Stimulated activated CD4-positive, alpha-beta T cell treated with anti-CD3 and anti-CD28 coated beads, Interleukin-1b, Interleukin-23, amount 100 ng/mL, for 4 hours (primary cell): ENCODE measurements at places on chromosomes 5 and 9.

DNA sequence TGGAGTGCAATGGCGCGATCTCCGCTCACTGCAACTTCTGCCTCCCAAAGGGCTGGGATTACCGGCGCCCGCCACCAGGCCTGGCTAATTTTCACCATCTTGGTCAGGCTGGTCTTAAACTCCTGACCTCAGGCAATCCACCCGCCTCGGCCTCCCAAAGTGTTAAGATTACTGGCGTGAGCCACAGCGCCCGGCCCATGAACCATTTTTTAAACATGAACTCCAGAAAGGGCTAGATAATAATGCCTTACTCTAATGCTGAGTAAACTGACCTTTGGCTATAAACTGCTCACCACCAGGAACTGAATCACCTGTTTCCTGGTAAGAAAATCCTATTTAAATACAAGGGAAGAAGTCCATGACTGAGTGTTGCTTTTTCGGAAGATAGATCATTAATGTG, 23.2 kb upstream of the DAB2 start:
- DNase-seq = no peak

DNA sequence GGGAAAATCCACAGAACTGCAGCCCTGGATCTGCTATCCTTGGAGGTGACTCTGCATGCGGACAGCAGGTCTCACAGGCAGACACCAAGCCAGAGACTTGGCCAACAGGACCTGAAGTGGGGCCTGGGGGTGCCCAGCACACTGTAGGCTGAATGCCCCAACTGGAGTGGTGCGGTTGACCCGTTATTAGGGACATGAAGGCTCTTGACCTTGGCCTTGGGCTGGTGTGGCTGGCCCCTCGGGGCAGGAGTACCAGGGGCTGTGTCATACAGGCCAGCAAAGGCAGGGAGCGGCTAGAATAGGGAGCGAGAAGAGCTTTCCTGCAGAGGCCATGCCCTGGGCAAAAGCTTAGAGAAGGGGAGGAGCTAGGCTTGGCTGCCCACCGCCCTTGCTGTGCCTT, 153.2 kb upstream of the MVB12B start:
- DNase-seq = no peak

- no peak for DNase-seq
Measured at GRCh38 chr5:89377767-89378455, 494.9 kb upstream of the MEF2C start.

- DNase-seq = peak; percentile 21
Measured at GRCh38 chr5:113606298-113607134, 93.0 kb downstream of the YTHDC2 start.

DNA sequence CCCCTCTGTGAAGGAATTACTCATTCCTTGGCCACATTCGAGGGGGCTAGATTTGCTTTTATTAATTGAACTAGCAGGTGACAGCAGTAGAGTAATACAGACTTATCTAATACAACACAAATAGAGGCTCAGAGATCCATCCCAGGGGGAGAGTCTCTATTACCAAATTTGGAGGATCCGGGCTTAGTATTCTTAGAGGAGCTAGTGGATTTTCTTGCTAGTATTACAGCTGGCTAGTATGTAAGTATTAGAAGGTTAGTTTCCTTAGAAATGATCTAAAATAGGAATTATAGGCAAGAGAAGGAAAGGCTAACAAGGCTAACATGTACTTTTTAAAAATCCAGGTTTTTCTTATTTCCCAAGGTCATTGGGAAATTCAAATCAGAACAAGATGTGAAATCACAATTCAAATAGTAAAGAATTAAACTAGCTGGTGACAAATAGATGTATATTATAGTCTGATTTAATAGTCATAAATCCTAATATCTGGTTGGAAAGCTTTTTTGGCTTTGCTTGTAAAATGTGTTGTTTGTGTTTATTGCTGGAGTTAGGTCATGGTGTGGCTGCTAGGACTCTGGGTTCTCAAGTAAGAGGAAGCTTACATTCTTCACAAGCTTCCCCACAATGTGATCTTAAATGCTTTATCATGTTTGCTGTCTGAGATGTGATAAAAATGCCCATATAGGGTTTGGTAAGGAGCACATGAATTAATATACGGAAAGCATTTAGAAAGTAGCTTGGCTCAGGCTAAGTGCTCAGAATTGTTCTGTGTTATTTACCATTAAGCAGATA, 160.4 kb upstream of the MPDZ start:
- DNase-seq = no peak

DNA sequence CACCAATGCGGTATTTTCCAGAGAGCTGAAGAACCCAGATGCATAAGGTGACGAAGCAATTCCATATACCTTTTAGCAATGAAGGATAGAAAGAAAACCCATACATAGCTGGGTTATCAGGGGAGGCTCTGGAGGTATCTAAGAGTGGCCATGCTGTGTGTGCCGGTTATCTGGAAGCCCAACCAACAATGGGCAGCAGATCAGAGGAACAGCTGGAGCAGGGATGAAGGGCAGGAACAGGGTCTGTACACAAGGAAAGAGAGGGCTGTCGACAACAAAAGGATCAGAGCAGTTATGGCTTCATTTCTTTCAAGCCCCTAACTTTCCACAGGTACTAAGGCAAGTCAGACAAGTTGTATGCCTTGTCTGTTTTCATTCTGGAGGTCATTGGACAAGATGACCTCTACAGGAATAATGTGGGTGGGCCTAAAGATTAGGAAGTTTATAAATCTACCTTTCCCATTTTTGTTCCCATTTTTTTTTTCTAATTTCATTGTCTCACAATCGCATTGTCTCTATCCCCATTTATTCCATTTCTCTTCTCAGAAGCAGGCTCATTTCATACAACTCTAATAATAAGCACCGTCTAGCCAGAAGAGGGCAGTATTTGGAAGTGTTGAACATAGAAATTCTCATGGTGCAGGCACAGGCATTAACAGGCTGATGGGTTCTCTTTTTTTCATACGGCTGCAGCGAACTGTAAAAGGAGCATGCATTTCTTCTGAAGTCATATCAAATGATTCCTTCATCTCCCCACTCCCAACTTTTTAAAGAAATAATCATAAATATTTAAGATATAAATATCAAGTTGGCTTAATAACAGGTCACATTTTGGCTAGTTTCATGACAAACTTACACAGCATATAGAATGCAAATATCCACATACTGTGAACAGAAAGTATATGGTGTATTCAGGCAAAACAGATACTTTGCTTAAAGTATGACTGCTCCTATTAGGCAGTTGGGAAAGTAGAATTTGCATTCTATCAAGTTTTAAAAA, 63.5 kb downstream of the ZNF474 start:
- DNase-seq = no peak

DNA sequence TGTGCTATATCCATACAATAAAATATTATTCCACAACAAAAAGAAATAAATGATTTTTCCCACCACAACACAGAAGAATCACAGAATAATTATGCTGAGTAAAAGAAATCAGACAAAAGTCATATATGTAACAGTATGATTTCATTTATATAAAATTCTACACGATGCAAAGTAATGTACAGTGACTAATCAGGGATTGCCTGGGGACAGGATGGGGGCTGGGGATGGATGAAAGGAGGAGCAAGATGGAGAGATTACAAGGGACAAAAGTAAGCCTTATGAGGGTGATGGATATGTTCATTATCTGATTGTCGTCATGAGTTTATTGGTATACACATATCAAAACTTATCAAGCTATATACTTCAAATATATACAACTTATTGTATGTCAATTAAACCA, 154.0 kb downstream of the FBN2 start:
- no peak for DNase-seq

DNA sequence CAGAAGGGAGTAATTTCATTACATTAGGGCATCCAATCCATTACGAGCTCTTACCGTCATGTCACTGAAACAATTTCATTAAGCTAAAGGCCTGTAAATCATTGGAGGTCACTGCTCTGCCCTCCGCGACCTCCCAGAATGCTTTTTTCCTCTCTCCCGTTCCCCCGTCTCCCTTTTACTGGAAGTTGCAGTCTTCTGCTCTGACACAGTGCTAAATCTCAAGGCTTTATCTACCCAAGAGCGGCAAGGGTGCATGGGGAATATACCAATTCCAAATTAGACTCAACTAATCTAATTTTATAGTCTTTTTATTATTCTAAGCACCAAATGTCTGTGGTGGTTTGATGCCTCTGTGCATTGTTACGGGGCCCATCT, 265.7 kb upstream of the PANK3 start:
- no peak for DNase-seq

DNA sequence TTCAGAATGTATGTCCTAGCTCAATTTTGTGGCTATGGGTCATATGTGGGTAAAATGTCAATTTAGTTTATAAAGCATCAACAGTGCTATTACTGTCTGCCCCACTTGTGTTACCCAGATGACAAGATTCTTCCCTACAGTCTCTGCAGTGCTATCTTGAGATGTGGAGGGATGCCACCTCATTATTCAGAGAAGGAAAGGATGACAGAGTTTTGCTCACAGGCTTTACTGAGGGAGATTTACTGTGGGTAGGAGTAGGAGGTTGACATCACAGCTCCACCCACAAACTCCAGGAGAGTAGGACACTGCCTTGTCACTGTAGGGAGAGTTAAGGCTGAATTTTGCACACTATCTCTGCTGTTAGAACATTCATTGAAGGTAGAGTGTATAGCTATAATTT, 359.3 kb downstream of the HTR1A start:
- no peak for DNase-seq

- no peak for DNase-seq
Measured at GRCh38 chr9:94861589-94862272, 135.2 kb downstream of the AOPEP start.

- no peak for DNase-seq
Measured at GRCh38 chr5:160317434-160317833, 5.1 kb upstream of the CCNJL start.

GRCh38 chr9:120875195-120875565, 1.8 kb downstream of the PHF19 start:
- DNase-seq = no peak

DNA sequence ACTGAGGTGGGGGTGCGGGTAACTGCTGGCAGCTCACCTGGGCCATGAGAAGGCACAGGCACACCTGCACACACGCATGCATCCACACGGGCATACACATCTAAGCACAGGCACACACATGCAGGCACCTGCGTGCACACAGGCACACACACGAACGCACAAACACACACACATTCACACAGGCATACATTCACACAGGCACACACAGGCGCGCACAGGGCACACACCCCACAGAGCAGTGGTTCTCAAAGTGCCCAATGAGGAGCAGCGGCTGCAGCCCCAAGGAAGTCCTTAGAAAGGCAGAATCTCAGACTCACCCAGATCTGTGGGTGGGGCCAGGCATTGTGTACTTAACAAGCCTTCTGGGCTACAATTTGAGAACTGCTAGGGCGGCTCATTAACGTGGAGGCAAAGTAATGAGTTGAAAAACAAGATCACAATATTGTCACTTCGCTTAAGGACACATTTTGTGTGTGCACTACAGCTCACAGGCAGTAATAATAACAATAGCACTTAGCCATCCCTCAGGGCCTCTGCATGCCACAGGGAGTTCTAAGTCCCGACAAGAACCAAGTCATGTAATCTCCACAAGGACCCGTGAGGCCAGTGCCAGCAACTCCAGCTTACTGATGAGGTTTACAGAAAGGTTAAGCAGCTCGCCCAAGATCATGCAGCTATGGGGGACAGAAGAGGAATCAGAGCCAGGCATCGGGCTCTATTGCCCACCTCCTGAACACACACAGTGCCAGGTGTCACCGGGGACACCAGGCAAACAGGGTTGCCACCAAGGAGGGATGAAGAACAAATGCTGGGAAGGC, 91.6 kb downstream of the ROR2 start:
- DNase-seq = no peak

DNA sequence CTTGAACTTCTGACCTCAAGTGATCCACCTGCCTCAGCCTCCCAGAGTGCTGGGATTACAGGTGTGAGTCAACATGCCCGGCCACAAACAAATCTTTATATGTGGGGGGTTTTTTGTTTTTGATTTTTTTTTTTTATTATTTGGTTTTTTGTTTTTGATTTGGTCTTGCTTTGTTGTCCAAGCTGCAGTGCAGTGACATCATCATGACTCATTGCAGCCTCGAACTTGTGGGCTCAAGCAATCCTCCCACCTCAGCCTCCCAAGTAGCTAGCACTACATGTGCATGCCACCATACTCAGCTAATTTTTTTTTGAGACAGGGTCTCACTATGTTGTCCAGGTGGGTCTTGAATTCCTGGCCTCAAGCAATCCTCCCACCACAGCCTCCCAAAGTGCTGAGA, 42.4 kb downstream of the ALDH7A1 start:
- DNase-seq = no peak

GRCh38 chr5:82519558-82519957, 241.4 kb upstream of the RPS23 start:
- DNase-seq = no peak

DNA sequence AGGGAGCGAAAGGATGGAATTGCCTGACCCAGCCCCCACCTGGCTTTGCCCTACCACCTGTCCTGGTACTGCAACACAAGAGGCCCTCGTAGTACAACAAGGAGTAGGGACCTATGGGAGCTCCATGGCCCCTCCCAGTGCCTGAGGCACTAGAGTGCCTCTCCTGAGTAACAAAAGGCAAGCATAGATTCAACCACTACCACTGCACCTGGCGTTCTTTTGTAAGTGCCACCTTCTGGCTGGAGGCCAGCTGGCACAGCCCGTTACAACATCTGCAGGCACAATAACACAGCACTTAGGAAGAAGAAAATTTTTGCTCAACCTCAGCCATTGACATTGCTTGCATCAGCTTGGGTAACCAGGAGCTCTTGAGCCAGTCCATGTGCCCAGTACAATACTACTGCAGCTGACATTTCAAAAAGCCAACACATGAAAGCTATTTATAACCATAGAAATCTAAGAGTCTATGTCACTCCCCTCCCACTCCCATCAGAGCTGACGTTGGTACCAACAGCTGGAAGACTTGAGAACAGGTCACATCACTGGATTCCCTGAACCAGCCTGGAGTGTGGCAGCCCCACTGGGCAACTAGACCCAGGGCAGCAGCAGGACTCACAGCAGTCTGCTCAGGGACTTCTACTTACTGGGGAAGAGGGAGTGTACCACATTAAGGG, 17.7 kb upstream of the FAM174A start:
- DNase-seq = no peak
